Activated CD4-positive, alpha-beta T cell treated with anti-CD3 and anti-CD28 coated beads for 4 hours (primary cell): ENCODE measurements at places on chromosomes 2 and 18.

DNA sequence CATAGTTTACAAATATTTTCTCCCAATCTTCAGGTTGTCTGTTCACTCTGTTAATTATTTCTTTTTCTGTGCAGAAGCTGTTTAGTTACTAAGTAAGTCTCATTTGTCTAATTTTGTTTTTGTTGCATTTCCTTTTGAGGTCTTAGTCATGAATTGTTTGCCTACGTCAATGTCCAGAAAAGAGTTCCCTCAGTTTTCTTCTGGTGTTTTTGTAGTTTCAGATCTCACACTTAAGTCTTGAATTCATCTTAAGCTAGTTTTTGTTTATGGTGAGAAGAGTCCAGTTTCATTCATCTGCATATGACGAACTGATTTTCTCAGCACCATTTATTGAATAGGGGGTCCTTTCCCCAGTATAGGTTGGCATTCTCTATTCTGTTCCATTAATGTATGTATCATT, 1252.2 kb upstream of the TMEFF2 start:
- DNase-seq, result no peak

DNA sequence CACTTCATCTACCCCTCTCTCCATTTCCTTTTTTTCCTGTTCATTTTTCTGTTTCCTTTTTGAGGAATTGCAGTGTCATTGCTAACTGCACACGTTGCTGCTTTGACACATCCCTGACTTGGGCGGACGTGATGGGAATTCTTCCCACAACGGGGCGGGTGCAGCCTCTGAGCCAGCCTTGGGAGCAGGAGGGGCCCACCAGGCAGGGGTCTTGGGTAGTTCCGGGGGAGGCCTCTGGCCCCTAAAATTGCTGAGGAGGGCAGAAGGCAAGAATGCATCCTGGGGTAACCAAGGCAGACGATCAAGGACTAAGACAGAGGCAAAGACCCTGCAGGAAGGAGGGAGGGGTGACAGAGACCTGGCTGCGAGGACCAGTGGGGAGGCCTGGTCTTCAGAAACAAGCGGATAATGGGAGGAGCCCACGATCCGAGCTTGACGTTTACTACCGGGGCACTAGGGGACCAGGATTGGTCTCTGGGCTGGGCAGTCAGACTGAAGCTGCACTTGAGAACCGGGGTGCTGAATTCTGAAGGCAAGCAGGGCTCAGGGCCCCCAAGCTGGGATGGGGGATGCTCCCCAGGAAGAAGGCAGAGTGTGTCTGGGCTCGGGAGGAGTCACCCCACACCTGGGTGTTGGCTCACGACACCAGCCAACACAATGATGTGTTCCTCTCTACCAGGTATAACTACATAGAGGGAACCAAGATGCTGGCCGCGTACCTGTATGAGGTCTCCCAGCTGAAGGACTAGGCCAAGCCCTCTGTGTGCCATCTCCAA, 14.8 kb upstream of the CNDP1 start:
- no peak for DNase-seq

DNA sequence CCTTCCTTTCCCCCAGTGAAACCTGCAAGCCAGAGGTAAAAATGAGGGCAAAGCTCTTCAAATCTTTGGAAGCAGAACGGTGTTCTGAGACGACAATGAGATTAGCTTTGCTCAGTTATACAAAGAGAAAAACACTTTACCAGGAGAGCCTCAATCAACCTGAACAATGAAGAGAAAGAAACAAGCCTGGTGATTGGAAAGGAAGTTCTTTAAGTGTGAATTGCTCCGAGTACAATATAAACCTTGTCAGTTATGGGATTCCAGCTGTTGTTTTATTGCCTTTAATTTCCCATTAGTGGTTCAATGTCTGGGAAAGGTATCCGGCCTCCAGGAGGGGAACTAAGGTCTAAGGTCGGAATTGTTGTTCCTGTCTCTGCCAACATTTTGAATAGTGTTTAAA, 901.6 kb downstream of the EPHA4 start:
- DNase-seq, result no peak

DNA sequence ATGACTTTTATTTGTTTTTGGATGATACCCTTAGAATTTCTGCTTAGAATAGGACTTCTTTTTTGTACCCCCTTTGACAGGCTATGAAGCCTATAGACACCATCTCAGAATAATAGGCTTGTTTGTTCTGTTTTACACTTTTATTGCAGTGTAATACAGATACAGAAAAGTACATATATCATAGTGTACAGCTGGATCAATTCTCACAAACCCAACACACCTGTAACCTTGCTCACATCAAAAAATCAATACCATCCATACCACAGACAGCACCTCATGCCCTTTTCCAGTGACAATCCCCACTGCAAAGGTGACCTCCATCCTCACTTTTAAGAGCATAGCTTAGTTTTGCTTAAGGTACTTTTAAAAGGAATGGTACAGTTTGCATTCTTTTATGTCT, 14.8 kb downstream of the EML6 start:
- DNase-seq, result no peak

- no peak for DNase-seq
Observed at GRCh38 chr2:109193807-109194619, 65.0 kb downstream of the SH3RF3 start.

GRCh38 chr18:70432804-70433400, 144.1 kb downstream of the SOCS6 start:
- DNase-seq, result no peak

GRCh38 chr2:47019961-47020681, 104.5 kb upstream of the MCFD2 start:
- DNase-seq, result no peak

GRCh38 chr2:240392084-240392947, 43.1 kb upstream of the GPC1 start:
- DNase-seq, result no peak
